ENCODE measurements at places on chromosomes 4 and X.

DNA sequence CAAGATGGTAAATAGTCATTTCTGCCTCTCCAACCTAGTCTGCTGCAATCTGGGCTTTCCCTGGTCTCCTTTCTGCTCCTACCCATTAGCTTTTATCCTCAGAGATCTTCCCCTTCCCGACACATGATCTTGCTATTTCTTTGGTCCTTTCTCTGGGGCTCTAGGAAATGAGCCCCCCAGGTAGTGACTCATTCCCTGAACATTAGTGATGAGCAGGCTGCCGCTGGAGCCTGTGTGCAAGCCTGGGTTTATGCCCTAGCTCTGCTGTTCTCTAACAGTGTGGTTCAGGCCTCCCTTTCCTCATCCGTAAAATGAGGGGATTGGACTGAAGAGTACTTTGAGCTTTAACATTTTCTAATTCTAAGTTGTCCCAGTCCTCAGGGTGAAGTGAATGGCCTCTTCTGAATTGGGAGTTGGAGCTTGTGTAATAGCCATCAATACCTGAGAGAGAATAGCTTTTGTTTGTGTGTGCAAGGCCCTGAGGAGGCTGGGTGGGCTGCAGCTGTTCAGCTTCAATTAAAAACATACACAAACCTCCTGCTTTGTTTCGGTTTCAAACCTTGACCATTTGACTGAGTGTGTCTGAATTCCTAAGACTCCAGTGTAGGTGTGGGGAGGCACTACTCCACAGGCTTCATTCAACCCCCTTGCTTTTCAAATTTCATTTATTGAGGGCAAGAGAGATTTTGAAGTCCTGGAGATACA, 115.6 kb upstream of the SCML1 start:
- DNase-seq: no peak

GRCh38 chr4:147547314-147548056, 66.6 kb downstream of the EDNRA start:
- no peak for DNase-seq

DNA sequence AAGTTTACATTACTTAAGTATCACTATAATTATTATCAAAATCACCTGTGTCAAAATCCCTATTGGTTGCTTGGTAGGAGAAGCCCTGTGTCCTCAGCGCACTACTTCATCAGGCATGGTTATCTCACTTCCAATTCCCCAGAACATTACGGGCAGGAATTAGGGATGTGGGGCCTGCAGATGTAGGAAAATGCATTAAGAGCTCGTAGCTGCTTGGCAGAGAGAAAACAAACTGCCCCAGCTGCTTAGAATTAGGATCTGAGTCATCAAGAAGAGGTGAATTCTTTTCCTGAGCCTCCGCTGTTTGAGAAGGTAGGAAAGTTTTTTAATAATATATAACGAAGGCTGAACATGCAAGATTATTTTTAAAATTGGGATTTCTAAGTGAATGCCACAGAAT, 31.1 kb upstream of the CLNK start:
- no peak for DNase-seq

- DNase-seq: no peak
These were observed 100.0 kb downstream of the PSAPL1 start for GRCh38 chr4:7334521-7335275.

GRCh38 chrX:130082244-130083106, 27.8 kb downstream of the ELF4 start:
- no peak for DNase-seq

GRCh38 chrX:9532349-9532748, 67.5 kb downstream of the TBL1X start:
- DNase-seq: no peak
